ENCODE measurements at places on chromosomes 3 and 15. TPM values are rescaled to one million over a fixed set of nuclear protein-coding genes. Genes with fewer than 3 reads are reported as not detected.

The MAPKBP1 gene
- 29.8 TPM for total RNA-seq

The EPHA6 gene
- total RNA-seq, result not detected

DNA sequence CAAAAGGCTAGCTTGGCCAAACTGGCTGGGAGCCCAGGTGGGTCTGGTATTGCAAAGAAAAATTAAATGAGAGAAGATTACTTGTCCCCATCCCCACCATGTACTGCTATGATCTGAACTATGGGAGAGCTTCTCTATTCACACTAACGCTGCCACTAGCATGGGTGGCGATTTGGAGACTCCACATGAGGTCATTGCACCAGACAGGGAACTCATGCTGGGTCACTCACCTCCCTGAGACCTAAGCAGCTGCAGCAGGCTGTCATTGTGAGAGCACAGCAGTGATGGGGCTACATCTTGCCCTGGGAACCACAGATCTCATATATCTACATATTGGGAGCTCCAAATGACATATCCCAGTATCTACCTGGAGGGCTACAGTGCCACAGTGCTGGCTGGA is 36.3 kb upstream of the NECTIN3 start:
- no peak overlapping the region for H3K4me3 ChIP-seq
- H3K27ac ChIP-seq, result no peak overlapping the region
- peaks cover 1% of the 10 kb centered on the region for H3K4me1 ChIP-seq
- no peak for DNase-seq
- peaks cover 5% of the 10 kb centered on the region for H3K27me3 ChIP-seq

DNA sequence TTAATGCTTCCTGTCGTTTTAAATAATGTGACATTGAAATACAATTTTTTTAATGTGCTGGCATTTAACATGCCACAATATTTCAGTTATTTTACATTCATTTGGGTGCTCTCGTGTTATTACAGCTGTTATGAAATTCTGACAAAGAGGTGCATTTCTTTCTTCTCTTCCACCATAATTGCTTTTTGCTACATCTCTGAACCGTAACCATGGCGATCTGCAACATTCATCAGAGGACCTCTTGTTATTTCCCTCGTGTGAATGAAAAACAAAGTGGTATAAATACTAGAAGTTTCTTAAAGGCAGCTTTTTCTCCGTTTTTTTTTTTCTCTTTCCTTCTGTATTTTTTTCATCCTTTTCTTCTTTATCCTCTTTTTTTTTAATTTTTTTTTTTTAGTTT is 316.4 kb downstream of the MCTP2 start:
- H3K4me3 ChIP-seq, result no peak overlapping the region
- no peak for DNase-seq
- H3K27ac ChIP-seq, result no peak overlapping the region
- no peaks in the 10 kb centered on the region for H3K4me1 ChIP-seq
- H3K27me3 ChIP-seq, result peaks cover 6% of the 10 kb centered on the region

The SPATA12 gene
- not detected for total RNA-seq

- H3K36me3 ChIP-seq, result no peaks in the 10 kb centered on the region
- peak; percentile 62 for DNase-seq
- no peaks in the 10 kb centered on the region for H3K27me3 ChIP-seq
- H3K4me3 ChIP-seq, result peak overlapping the region; percentile 45
These were observed 59.0 kb downstream of the FRMD4B start for GRCh38 chr3:69326855-69327300.

- no peak overlapping the region for H3K27ac ChIP-seq
- no peaks in the 10 kb centered on the region for H3K27me3 ChIP-seq
- H3K4me3 ChIP-seq, result no peak overlapping the region
These were observed 276.7 kb downstream of the CNTN4 start for GRCh38 chr3:2375376-2375775.

DNA sequence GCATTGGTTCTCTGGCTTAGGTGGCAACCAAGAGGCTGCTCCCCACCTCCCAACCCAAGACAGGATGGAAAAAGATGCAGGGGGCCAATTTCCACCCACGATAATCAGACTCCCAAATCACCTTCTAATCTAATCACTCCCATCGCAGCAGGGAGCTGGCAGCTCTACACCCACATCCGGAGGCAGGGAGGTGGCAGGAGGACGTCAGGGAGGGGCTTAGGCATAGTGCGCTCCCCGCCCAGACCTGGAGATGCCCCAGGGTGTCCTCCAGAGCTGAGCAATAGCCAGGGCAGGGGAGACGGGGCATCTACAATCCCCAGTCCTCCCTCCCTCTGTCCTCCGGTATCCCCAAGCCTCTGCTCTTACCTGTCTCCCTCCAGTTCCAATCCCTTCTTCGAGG is 70.5 kb upstream of the SEC13 start:
- DNase-seq, result no peak
- no peak overlapping the region for H3K4me3 ChIP-seq
- H3K27ac ChIP-seq, result no peak overlapping the region

GRCh38 chr3:190099099-190099498 is 21.6 kb downstream of the P3H2 start:
- no peaks in the 10 kb centered on the region for H3K36me3 ChIP-seq
- no peak overlapping the region for H3K27ac ChIP-seq
- H3K27me3 ChIP-seq, result peaks cover 18% of the 10 kb centered on the region
- DNase-seq, result no peak

The HRH1 gene
- total RNA-seq, result 0.27 TPM

GRCh38 chr3:71659864-71660591 is 65.2 kb downstream of the EIF4E3 start:
- no peak overlapping the region for H3K27ac ChIP-seq
- H3K4me3 ChIP-seq, result no peak overlapping the region
- H3K4me1 ChIP-seq, result peaks cover 14% of the 10 kb centered on the region
- no peaks in the 10 kb centered on the region for H3K27me3 ChIP-seq
- no peak for DNase-seq
- H3K36me3 ChIP-seq, result peaks cover 10% of the 10 kb centered on the region

The SYNM gene
- 0.12 TPM for total RNA-seq

GRCh38 chr3:46812237-46812791 is 50.9 kb downstream of the MYL3 start:
- H3K4me3 ChIP-seq, result peak overlapping the region; percentile 61
- H3K27ac ChIP-seq, result no peak overlapping the region
- H3K4me1 ChIP-seq, result peaks cover 23% of the 10 kb centered on the region
- H3K27me3 ChIP-seq, result peaks cover 15% of the 10 kb centered on the region

The RBP2 gene
- total RNA-seq, result not detected

The TRH gene
- total RNA-seq, result not detected

- no peaks in the 10 kb centered on the region for H3K36me3 ChIP-seq
- DNase-seq, result no peak
- peak overlapping the region; percentile 31 for H3K27ac ChIP-seq
- H3K4me3 ChIP-seq, result no peak overlapping the region
- H3K4me1 ChIP-seq, result peaks cover 6% of the 10 kb centered on the region
These were observed 187.6 kb downstream of the NLGN1 start for GRCh38 chr3:173584838-173585831.

GRCh38 chr15:50675535-50676144 is 11.0 kb downstream of the TRPM7 start:
- no peak overlapping the region for H3K4me3 ChIP-seq
- DNase-seq, result peak; percentile 10
- peaks cover 13% of the 10 kb centered on the region for H3K4me1 ChIP-seq
- no peaks in the 10 kb centered on the region for H3K27me3 ChIP-seq
- no peak overlapping the region for H3K27ac ChIP-seq

- H3K4me1 ChIP-seq, result peaks cover 23% of the 10 kb centered on the region
- peaks cover 36% of the 10 kb centered on the region for H3K36me3 ChIP-seq
- H3K4me3 ChIP-seq, result no peak overlapping the region
- no peak for DNase-seq
These were observed 15.7 kb downstream of the OXNAD1 start for GRCh38 chr3:16280671-16281070.

GRCh38 chr3:31461426-31461825 is 71.3 kb upstream of the STT3B start:
- H3K36me3 ChIP-seq, result no peaks in the 10 kb centered on the region
- peaks cover 18% of the 10 kb centered on the region for H3K4me1 ChIP-seq
- no peak for DNase-seq
- H3K27me3 ChIP-seq, result no peaks in the 10 kb centered on the region

DNA sequence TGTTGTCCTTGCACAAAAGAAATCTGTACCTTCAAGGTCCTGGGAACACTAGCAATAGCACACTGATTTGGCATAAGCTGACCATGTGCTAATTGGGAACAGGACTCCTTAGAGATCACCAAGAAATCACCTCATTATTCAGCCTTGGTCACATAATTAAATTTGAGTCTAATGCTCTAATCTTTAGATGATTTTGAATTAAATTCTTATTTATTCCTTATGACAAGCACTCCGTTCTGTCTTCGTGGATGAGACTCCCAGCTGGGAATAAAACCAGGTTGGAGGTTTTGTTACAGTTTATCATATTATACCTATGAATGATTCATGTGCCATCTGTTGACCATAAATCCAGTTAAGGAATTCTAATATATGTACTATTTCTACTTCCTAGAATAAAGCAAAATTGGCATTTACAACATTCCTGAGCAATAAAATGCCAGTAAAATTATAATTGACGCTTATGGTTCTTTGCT is 162.2 kb downstream of the MYRIP start:
- no peaks in the 10 kb centered on the region for H3K4me1 ChIP-seq
- H3K27ac ChIP-seq, result no peak overlapping the region
- no peak overlapping the region for H3K4me3 ChIP-seq
- no peak for DNase-seq
- peaks cover 1% of the 10 kb centered on the region for H3K27me3 ChIP-seq

DNA sequence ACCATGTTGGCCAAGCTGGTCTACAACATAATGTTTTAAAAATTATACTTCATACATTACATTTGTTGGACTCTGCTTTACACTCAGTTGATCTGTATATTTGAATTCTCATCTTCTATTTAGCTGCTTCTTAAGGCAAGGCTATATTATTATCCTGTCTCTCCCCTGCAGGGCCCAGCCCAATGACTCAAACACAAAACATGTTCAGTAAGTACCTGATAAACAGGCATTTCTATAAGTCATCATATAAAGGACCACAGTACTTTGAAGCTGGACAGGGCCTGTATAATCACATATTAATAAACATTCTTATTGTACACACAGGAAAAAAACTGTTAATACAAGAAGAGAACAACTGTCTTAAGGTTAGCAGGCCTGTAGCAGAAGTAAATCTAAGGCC is 36.2 kb downstream of the NGLY1 start:
- H3K27me3 ChIP-seq, result no peaks in the 10 kb centered on the region
- H3K4me3 ChIP-seq, result no peak overlapping the region

- no peak for DNase-seq
- H3K4me1 ChIP-seq, result no peaks in the 10 kb centered on the region
- no peak overlapping the region for H3K4me3 ChIP-seq
- no peak overlapping the region for H3K27ac ChIP-seq
- peaks cover 7% of the 10 kb centered on the region for H3K27me3 ChIP-seq
These were observed 42.1 kb downstream of the DGKG start for GRCh38 chr3:186319945-186320344.

GRCh38 chr3:130395331-130395730 is 49.9 kb downstream of the COL6A5 start:
- no peak overlapping the region for H3K4me3 ChIP-seq
- no peak overlapping the region for H3K27ac ChIP-seq
- no peaks in the 10 kb centered on the region for H3K36me3 ChIP-seq
- no peaks in the 10 kb centered on the region for H3K4me1 ChIP-seq
- no peak for DNase-seq

DNA sequence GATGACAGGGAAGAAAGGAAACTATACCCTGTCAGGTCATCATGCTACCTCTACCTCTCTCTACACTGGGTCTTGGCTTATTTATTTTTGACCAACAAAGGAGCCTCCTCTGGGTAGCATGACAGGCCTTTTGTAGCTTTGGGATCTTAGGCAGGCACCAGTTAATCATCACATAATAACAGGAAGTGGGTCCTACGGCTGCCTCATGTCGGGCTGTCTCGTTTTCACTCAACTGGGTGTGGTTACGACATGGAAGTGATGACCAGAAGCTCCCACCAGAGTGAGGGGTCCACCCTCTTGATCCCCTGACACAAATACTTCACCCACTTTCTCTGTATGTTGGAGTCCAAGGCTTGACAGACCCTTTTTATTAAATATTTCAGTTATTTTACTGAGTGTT is 105.3 kb downstream of the CD47 start:
- H3K36me3 ChIP-seq, result no peaks in the 10 kb centered on the region
- H3K4me3 ChIP-seq, result no peak overlapping the region
- H3K27me3 ChIP-seq, result peaks cover 2% of the 10 kb centered on the region
- peaks cover 28% of the 10 kb centered on the region for H3K4me1 ChIP-seq
- peak overlapping the region; percentile 82 for H3K27ac ChIP-seq

- H3K36me3 ChIP-seq, result no peaks in the 10 kb centered on the region
- H3K4me3 ChIP-seq, result no peak overlapping the region
- peaks cover 5% of the 10 kb centered on the region for H3K27me3 ChIP-seq
- no peak for DNase-seq
- no peaks in the 10 kb centered on the region for H3K4me1 ChIP-seq
These were observed 37.0 kb downstream of the CEMIP start for GRCh38 chr15:80816049-80816653.

The KLF13 gene
- 264 TPM for total RNA-seq

DNA sequence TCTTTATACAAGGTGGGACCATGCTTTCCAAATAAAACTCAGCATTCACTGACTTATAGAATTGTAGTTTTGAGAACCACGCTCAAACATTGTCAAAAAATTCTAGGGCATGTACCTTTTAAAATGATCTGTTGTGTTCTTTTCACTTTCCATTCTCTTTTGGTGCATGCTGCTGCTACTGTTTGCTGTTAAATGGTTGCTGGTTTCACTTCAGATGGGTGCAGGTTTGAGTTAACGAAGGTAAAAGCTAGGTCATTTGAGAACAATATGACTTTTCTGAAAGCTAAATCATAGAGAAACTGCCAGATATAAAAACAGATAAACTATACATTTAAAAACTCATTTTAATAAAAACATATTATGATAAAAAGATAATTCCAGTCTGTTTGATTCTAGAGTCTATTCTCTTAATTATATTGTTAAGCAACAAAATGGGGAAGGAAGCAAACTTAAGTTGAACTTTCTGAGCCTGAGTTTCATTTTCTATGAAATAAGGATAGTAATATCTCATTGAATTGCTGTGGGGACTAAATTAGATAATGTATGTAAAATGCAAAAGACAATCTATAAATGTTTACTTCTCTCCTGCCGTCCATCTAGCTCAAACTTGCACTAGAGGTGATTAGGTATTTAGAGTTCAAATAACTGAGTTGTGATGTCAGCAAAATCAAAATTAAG is 82.4 kb downstream of the OXSM start:
- no peaks in the 10 kb centered on the region for H3K36me3 ChIP-seq
- no peak overlapping the region for H3K4me3 ChIP-seq
- H3K4me1 ChIP-seq, result peaks cover 5% of the 10 kb centered on the region
- H3K27me3 ChIP-seq, result no peaks in the 10 kb centered on the region
- DNase-seq, result no peak

DNA sequence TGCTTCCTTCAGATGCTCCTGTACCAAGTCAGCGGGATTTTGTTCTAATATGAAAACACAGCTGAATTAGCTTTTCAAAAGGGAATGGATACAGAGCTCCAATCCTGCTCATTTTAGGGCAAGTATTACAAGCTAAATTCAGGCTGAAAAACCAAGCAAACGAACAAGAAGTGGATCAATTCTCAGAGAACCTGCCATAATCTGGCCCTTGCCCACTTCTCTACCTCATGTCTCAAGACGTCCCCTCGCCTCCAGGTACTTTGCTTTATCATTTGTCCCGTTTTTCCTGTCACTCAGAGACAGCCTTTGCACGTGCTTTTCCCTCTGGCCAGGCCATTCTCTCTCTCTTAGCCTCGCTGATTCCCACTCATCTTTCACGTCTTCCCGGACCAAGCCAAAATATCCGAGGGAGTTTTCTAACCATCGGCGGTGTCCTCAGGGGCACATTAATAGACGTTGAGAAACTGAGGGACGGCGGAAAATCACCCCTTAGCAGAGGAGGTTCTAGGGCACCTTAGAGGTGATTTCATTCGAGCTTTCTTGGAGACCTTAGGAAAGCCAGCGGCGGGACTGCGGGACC is 654 bp downstream of the SUSD5 start:
- peaks cover 69% of the 10 kb centered on the region for H3K27me3 ChIP-seq
- no peaks in the 10 kb centered on the region for H3K36me3 ChIP-seq
- DNase-seq, result no peak
- peak overlapping the region; percentile 5 for H3K4me3 ChIP-seq

Data from activated CD4-positive, alpha-beta T cell treated with anti-CD3 and anti-CD28 coated beads, Interleukin-2, amount 10 ng/mL, durations not matched to agents 7 days and 5 days (primary cell).